GM23338 (cell line): ENCODE measurements at places on chromosomes 1 and 21.

DNA sequence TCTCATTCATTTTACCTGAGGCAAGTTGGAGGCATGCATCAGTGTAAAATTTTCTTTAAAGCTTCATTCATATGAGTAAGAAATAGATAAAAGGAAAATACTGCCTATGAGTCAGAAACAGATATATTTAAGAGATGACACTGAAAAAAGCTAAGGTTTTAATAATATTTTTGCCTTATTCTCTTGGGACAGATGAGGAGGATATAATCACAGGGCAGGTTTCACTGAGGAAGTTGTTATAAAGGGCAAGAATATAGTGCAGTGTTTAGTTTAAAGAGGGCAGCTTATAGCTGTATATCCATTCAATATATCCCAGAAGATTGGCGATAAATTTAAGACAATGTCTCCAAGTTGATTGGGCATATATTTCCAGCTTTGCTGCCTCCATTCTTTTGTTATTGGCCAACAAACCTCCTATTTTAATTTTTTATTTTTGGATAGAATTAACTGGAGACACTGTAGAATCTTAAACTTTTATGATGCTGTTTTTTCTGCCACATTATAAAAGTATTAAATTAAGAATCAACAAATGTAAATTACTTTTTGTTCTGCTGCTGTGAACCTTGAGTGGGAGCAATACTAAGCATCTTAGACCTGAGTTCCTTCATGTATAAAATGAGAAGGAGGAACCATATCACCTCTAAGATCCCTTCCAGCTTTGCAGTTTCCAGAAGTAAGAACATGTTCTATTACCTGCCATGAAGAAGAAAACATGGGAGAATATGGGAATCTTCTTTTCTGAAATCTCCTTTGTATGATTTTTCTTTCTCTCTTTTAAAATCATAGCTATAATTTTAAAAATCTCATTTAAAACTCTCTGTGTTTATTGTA is 171.6 kb downstream of the S1PR1 start:
- no peak for DNase-seq

DNA sequence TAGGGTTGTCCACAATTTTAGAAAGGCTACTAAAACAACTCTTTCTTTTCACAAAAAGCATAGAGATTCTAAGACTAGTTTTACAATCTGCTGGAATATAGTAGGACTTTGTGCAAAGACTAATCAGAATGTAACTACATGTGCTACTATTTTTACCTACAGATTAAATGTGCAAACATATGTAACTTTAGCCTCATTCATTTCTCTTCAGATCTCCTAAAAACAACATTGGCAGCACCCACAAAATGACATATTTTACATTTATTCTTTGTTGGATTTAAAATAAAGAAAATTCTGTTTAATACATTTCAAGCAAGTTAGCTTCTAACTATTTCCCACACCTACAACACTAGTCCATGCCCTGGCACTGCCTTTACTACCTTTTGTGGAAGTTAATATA is 292.2 kb downstream of the AKT3 start:
- DNase-seq: no peak

DNA sequence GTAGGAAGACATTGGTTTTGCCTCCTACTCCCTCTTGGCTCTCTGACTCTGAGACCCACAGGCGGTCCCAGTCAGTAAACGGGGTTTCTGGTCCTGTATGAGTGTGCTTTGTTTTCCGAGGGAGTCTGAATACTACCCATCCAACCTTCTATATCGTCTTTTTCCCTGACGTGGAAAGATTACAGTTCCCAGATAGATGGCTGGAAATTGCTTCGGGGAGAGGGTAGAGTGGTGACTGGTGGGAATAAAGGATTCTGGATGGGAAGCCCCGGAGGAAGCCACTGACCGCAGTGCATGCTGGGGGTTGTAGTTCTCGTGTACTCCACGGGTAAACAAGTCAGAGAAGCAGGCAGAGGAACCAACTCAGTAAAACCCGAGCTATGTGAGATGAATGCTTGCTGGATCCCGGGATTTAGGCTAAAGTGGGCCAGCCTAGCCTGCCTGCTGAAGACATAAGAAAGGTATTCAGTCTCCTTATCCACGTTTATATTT is 66.2 kb upstream of the IRF2BP2 start:
- DNase-seq: peak; percentile 91

- no peak for DNase-seq
Observed at GRCh38 chr1:69533343-69533742, 34.4 kb upstream of the LRRC7 start.

DNA sequence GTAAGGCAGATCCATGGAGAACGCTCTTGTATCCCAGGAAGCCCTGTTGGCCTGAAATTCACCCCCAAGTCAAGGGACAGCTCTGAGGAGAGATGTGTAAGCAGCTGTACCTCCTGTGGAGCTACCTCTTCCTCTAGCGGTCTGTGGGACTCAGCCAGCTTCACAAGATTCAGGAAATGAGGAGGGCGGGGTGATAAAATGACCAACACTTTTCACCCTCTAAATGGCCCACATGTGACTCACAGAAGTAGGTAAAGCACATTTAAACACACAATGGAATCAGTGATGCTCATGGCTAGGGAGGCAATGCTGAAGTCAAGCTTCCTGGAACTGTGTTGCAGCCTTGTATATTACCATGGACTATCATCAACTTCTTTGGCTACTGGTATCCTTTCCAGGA is at the start of gene SH2D1B:
TSS of gene SH2D1B (minus strand) at position 135 of the 400 bp plus-strand sequence. CDS start at position 15, 120 bp downstream.
- no peak for DNase-seq

DNA sequence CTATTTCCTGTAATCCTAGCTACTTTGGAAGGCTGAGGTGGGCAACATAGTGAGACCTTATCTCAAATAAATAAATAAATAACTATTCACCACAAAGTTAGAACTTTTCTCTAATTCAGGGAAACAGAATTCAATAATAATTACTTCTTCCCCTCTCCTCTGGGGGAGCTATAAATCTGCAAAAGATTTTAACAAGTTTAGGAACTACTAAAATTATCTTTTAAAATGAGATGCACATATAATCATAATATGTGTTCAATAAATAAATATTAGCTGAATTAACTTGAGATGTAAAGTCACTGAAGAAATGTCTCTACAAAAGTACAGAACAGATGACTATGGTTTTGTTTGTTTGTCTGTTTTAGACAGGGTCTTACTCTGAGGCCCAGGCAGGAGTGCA is 14.1 kb downstream of the WDR47 start:
- no peak for DNase-seq

GRCh38 chr1:20719261-20719660 is 1.5 kb upstream of the KIF17 start:
- no peak for DNase-seq

DNA sequence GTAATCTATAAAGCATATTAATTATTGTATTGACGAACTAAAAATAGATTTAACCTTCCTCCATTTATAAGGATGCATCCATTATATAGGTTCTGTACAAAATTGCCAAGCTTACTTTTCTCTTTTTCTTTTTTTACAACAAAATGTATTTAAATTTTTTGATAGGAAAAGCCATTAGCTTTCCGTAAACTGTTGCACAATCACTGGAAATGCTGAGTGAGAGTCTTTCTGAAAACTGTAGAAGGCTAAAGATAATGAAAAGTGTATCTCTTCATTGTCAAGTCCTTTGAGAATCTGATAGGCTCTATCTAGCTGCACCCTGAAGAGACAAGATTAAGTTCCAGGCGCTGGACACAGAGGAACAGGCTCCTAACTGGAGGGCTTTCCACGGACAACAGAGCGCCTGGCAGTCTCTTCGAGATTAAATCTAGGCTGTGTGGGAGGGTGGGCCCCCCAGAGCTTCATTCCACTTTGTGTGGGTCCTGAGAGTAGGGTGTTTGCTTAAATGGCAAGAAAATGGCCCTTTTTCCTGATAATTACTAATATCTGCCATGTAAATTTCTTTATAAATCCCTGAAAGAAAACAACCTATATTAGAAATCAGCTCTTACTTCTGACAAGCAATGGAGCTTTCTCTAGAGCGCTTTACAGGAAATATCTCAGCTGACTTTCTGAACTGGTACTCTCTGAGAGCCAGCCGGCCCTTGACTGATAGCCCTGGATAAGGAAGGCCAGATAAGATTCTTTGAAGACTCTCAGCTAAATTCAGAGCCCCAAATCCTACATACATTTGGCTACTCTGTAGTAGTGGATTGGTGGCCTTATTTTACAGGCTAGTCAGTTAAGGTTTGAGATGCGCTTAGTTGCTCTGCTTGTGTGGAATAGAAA is 108.3 kb downstream of the FMN2 start:
- DNase-seq: no peak

- no peak for DNase-seq
Observed at GRCh38 chr1:57916041-57916440, 492.2 kb upstream of the DAB1 start.

DNA sequence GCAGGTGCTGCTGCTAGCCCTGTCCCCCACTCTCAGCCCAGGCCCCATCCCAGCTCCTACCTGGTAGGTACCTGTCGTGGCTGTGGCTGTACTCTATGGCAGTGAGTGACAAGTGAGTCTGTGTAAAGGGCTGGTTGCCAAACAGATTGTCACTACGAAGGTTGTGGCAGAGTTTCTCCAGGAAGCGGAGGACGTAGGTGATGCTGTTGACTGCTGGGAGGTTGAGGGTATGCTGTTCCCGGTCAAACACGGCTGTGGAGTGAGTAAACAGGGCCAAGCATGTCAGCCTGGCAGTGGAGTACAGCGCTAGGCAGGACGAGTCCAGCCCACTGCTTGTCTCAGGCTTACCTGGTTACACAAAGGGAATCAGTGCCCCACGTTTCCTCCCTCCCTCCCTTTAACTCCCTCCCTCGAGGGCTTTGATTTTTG is 24.8 kb upstream of the SLFNL1 start:
- no peak for DNase-seq

- no peak for DNase-seq
Observed at GRCh38 chr21:45816794-45817193, 164.8 kb upstream of the COL6A1 start.

GRCh38 chr1:49333906-49334305 is 557.2 kb upstream of the BEND5 start:
- no peak for DNase-seq

GRCh38 chr1:94055459-94056122 is 65.4 kb downstream of the ABCA4 start:
- DNase-seq: no peak

DNA sequence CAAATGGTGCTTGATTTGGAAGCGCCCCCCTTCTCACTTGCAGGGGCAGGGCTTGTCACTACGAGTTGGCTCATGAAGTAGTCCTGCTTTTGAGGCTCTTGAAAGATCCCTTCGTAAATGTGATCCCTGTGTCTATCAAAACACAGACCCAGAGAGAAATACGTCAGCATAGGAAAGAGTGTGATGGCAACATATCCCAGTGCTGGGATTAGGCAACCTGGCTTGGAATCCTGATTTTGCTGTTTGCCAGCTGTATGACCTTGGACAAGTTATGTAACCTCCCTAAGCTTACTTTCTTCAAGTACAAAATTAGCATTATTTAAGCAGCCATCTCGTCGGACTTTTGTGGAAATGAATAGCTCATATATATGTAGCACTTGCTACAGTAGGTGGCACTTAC is 228.4 kb downstream of the ATG4C start:
- DNase-seq: no peak

- no peak for DNase-seq
Observed at GRCh38 chr1:119735217-119735616, 23.5 kb downstream of the PHGDH start.

- DNase-seq: no peak
Observed at GRCh38 chr1:82849460-82849859, 1048.7 kb downstream of the ADGRL2 start.

GRCh38 chr1:176241385-176242015 is 34.4 kb upstream of the COP1 start:
- peak; percentile 8 for DNase-seq

DNA sequence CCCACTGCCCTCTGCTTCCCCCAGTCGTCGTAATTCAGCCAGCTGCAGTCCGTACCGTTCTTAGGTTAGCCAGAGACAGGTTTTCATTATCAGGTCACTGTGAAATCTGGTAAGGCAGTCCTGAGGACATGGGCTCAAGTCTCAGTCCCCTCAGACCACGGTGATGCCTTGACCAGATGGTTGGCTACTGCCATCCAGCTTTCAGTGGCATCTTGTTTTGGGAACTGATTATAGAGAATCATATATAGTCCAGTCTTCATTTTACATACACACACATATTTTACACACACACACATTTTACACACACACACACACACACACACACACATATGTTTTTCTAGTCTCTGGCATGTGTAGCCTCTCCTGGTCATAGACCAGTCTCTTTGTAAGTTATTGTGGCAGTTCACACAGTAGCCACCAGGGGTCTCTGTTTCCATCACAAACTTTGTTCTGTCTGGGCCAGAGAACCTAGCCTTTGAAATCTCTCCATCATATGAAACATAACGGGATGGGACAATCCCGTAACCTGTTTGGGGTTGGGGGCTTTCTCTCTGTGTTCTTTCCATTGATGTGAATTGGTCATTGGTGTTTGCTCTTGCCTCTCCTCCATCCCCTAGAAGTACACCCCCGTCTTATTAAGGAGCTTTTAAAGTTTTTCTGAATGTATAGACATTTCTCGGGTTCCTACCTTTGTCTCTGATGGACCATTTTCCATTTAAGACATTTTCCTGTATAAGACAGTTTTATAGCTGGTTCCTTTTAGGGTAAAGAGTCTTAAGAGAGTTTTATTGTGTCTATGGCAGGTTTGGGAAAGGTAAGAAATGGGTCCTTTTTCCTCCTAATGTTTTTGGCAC is 8.4 kb upstream of the IKBKE start:
- peak; percentile 90 for DNase-seq

GRCh38 chr1:236532850-236533249 is 9.1 kb downstream of the LGALS8 start:
- no peak for DNase-seq

DNA sequence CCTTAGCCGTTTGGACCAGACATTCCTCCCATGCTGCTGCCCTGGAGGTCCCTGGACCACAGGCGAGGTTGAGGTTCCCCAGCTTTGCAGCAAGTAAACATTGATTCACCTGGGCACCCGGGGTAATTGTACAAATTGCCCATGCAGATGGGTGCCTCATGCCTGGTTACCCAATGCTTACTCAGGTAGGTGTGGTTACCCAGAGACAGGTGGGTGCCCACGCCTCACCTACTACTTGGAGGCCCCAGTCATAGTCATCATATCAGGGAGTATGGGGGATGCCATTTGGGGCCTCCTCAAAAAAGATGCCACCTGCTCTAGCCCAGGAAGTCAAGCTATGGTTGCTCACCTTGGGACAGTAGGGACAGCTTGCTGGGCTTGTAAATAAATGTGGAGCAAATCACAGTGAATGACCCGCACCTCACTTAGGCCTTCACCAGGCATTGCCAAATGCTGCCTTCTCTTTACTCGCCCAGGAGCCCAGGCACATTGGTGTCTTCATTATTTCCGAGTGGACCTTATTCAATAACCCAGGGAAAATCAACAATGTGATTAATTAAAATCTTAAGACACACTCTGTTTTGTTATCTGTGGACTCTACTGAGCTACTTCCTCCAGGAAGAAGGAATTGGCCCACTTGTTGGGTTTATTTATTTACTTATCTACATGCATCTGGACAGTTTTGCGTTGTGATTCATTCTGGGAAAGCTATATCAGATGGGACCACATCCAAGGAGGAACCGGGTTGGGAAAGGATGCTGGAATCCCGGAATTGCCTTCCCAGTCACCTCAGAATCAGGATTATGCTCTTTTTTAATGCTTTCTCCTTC is 35.6 kb upstream of the GRHL3 start:
- no peak for DNase-seq
